Right cardiac atrium (tissue), 5 donors: ENCODE measurements at places on chromosomes 3 and 15. TPM values are rescaled to one million over a fixed set of nuclear protein-coding genes. Genes with fewer than 3 reads are reported as not detected.

DNA sequence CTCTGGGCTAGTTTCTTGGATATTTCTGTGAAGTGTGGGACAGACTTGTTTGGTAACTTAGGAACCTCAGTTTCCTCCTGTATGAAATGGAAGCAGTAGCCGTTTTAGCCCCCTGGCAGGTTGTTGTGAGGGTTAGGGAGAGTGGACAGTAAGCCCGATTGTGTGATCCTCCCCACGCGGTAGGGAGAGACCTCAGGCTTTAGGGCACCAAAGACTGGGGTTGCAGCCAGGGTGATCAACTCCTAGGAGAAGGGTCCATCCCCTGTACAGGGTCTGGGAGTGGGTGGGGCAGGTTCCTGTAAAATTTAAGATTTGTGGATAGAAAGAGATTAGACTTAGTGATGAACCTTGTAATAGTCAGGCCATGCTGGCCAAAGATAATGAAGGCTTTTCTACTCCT, 120.5 kb downstream of the SMAD6 start:
- no peak for DNase-seq

DNA sequence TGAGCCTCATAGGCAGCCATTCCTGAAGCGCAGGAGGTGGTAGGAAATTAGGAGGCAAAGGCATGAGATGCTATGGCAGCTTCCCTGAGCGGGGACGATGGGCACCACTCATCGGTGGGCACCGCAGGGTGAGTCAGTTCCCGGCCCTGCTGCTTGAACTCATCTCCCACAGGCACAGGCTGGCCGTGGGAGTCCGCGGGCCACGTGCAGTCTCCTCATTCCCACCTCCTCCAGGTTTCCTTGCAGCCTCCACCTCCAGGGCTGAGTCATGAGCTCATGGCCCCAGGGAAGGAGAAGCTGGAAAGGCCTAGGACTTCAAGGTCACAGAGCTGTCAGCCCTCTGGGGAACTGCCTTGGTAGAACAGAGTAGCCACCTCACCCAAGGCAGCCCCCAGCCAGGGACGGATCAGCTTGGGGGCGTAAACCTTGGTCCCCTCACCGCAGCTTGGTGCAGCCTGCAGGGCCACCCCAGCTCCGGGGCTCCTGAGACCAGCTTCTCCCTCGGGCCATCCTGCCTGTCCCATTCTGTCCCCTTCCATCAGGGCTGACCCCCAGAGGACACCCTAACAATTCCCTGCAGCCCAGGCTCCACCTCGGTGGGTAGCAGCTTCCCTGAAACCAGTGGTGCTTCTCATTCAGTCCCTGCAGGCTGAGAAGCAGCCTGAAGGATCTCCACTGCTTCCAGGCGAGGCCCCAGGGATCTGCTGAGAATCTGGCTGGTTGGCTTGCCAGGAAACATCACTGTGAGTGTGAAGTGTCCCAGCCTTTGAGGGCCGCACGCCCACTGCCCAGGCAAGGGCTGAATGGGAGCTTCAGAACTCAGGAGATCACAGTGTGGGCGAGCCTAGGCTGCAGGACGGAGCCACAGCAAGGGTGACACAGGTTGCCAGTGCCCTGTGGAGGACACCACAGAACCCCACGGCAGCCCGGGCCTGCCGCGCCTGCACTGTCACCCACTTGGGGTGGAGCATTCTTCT, 150.7 kb upstream of the MEF2A start:
- DNase-seq, result peak; percentile 53

DNA sequence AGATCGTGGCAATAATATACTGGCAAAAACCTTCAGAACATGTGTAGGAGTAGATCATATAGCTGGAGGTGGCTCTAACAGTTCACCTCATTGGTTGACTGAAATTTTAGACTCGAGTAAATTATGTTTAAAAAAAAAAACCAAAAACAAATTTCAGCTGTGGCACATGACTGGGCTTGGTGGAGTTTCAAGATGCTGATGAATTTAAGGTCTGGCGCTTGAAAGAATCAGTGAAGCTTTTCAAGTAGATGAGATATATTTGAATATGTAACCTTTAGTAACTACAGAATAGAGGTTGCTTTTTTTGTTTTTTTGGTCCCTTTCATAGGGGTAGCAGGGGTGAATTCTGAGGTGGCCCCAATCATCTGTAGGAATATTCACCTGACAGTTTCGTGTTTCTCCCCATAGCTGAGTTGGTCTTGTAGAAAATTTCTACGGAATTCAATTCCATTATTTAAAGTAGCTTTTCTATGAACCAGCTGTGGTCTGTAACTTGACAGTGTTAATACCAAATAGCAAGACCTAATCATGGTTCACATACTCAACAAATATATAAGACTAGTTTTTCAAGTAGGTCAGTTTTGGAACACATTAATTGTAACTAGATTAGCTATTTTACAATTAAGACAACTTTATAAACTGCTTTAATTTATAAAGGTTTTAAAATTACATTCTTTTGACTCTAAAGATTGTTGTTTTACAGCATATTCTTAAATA, 65.6 kb downstream of the MAP4 start:
- no peak for DNase-seq

- no peak for DNase-seq
These were observed 61.1 kb upstream of the GATA2 start for GRCh38 chr3:128554100-128554464.

GRCh38 chr3:12301513-12301912, 12.6 kb downstream of the PPARG start:
- no peak for DNase-seq

DNA sequence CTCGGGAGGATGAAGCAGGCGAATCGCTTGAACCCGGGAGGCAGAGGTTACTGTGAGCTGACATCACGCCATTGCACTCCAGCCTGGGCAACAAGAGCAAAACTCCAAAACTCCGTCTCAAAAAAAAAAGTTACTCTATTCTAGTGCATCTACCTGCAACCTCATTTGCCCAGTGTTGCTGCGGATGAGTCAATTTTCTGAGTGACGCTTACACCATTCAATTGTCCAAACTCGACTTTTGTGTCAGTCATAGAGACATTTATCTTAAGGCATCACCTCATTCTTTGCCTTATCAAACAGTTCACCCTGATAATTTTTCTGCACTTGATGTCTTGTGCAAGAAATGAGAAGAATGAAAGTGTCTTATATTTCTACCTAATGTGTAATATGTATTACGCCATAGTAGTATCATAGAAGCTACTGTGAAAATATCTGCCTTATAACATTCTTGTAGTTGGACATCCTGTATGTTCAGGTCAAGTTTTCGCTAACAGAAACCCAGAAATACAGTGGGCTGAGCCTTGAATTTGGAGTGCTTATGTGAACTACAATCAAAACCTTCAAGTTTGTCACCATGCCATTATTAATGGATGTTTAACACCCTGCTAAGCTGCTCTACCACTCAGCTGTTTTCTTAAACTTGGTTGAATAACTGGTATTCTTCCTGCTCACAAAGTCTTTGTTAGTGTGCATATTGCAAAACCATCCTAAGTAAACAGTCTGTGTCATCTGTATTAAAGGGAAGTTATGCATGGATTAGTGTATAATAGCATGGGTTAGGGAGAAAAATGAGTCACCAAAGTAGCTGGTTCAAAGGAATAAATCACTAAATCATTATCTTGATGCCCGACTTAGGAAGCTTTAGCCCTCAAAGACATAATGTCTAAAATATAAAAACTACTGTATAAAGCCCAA, 531.0 kb upstream of the NR2F2 start:
- DNase-seq, result no peak

- DNase-seq, result no peak
These were observed 82.7 kb downstream of the ROBO1 start for GRCh38 chr3:79685108-79685507.

DNA sequence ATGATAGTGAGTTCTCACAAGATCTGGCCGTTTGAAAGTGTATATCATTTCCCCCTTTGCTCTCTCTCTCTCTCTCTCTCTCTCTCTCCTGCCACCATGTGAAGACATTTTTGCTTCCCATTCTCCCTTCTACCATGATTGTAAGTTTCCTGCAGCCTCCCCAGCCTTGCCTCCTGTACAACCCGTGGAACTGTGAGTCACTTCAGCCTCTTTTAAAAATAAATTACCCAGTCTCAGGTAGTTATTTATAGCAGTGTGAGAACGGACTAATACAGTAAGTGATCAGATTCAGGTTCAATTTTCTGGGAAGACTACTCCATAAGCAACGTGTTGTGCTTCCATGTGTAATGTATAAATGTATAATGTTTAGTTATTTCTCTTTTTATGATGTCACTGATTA, 29.2 kb downstream of the CADPS start:
- no peak for DNase-seq

GRCh38 chr15:99671926-99672635, 61.2 kb downstream of the LYSMD4 start:
- DNase-seq, result no peak

GRCh38 chr3:72355168-72355567, 493.1 kb downstream of the SHQ1 start:
- no peak for DNase-seq

Gene NECTIN3
- 13.3 TPM for total RNA-seq

Gene PPIB
- total RNA-seq, result 181 TPM

Gene CLRN1
- not detected for total RNA-seq

Gene GOLGA8H
- total RNA-seq, result 0.79 TPM
